ENCODE measurements at places on chromosomes 3 and 15.

DNA sequence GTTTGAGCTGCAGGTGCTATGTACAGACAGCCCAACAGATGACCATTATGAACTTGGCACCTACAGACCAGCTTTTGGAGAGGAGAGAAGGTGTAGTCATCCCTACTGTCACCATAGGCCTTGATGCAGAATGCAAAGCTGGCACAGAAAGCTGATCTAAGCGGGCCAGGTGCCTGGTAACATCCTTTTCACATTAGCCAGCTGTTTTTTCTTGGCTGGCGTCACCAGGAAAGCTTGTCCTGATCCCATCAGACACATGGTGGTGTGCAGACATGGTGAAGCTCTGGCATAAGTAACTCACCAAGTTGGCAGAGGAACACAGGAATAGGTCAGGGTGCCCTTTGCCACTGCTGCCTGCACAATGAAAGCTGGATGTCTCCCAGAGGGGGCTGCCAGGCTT lies 97.2 kb upstream of the MB21D2 start:
- DNase-seq, result no peak

DNA sequence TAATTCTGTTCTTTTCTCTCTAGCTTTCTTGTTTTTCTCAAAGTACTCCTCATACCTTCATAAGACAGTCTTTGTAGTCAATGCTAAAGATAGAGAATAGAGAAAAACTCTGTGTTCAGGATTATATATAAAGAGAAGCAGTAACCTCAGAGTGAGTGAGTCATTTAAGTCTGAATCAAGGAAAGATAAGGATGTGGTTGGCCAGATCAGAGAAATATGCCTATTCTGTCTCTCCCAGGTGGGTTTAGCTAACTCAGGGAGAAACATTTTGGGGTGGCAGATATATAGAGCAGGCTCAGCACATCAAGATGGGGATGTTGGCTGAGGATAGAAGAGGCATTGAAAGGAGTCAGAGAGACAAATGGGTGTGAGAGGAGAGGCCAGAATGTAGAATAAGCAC lies 31.4 kb downstream of the GTF2E1 start:
- DNase-seq, result no peak

GRCh38 chr3:120025520-120025919 lies 68.7 kb downstream of the GSK3B start:
- no peak for DNase-seq

GRCh38 chr3:62025913-62026312 lies 347.4 kb downstream of the FEZF2 start:
- no peak for DNase-seq

DNA sequence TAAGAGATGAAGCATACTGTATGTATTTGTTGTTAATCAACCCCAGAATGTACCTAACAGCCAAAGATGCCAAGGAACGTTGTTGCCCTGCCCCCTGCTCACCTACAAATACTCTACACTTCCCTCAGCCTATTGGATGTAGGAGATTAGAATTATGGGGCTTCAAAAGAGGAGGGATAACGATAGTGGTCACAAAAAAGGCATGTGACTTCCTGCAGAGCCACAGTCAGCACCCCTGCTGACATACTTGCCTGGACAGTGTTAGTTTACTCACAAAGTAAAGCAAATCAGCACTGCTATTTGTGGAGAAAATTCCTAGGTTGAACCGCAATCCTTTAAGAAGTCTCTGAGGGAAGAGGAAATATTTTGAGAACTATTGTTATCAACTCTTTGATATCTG lies 37.9 kb downstream of the PARP15 start:
- no peak for DNase-seq

DNA sequence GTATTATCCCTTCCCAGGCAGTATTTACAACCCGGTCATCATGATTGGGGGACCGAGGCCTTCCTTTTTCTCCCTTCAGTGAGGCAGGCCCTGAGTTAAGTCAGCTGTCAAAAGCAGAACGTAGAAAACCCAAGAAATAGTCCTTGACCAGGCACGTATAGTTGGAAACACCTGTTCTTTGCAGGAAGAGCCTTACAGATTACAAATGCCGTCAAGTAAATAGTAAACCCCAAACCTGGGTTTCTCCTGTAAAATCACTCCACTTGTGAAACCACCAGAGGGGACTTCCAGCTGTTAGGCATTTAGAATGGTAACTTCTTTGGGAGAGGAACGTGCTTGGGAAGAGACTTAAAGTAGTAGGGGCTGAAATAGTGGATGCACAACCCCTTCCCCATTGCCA lies 1.0 kb upstream of the BTBD1 start:
- no peak for DNase-seq

DNA sequence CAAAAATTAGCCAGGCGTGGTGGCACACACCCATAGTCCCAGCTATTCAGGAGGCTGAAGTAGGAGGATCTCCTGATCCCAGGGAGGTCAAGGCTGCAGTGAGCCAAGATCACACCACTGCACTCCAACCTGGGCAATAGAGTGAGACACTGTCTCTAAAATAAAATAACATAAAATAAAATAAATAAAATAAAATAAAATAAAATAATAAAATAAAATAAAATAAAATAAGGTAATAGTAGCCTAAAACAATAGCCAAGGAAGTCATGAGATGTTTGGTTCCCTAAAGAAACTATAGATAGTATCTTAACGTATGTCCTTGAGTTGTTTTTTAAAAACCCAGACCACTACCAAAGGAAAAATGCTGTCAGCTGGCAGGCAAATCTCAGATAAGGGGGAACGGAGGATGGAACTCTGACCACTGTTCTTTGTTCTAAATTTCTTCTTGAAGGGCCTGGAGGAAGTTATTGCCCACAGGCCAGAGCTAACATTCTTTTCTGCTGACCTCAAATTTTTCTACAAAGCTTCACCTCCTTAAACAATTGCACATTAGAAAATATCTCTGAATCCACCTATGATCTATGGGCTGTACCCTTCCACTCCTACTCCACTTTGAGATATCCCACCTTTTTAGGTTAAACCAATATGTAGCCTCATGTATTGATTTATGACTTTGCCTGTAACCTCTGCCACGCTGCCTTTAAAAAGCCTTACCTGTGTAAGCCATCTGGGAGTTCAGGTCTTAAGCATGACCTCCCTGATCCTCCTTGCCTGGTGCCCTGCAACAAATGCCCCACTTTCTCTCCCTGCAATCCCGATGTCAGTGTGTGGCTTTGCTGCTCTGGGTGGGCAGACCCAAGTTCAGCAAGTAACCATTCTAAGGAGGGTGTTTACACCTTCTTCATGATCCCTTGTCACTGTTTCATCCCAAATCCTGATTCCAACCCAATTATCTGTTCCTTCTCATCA lies 126.2 kb upstream of the BHLHE40 start:
- DNase-seq, result peak; percentile 42

DNA sequence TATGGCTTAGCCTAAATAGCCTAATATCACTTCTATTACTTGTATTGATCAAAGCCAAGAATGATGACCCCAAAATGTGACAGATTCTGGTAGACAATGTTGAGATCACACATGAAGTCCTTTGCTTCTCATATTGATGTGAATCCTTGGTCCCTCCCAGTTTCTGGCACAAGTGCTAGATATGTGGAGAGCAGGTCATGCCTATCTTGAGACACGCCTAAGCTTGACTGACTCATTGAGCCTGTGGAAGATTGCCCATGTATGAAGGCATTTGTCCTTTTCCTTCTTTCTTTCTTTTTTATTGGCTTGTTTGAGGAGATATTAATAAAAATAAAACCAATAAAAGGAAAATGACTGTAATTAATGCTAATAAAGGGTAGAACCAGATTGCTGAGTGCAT lies 54.0 kb upstream of the TMEM108 start:
- DNase-seq, result no peak

DNA sequence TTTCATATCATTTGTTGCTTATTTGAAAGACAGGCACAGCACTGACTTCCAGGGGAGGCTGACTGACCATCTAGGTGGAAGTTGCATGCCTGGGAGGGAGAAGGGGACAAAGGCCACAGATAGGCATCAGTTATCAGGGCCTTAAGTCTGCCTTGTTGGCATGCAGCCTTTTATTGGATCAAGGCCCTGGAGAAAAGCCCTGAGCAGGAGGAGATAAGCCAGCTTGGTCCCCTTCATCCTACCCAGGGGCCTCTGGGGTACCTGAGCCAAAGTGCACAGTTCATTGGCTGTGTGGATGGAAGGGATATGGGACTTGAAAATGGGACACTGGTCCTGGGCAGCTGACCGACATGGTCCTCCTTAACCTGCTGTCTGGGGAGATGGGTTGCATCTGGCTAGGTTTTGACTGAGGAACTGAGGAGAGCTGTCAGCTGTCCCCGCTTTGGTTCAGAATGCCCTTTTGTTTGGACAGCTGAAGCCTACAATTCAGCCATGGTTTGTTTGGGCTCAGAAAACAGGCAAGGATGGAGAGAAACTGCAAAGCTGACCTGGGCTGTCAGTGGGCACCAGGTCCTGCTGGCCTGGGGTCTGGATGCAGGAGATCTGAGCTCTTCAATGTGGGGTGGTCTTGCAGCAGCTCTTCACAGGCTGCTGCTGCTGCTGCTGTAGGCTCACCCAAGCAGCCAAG lies 60.0 kb downstream of the FLNB start:
- no peak for DNase-seq

DNA sequence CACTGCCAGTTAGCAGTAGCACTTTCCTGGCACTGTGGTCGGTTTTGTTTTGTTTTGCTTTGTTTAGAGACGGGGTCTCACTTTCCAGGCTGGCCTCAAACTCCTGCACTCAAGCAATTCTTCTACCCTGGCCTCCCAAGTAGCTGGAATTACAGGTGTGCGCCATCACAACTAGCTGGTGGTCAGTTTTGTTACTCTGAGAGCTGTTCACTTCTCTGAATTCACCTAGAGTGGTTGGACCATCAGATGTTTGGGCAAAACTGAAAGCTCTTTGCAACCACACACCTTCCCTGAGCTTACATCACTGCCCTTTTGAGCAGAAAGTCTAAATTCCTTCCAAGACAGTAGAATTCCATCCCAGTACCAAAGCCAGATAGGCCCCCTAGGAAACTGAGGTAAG lies 22.6 kb downstream of the CLDN18 start:
- no peak for DNase-seq

- DNase-seq, result peak; percentile 34
Measured at GRCh38 chr15:100958326-100959065, 39.3 kb downstream of the LRRK1 start.

GRCh38 chr15:90493647-90494046 lies 36.1 kb upstream of the CRTC3 start:
- no peak for DNase-seq

GRCh38 chr15:34436956-34437442 lies 609 bp downstream of the GOLGA8A start:
- DNase-seq, result peak; percentile 42

- no peak for DNase-seq
Measured at GRCh38 chr15:85116925-85117646, 135.4 kb downstream of the PDE8A start.

DNA sequence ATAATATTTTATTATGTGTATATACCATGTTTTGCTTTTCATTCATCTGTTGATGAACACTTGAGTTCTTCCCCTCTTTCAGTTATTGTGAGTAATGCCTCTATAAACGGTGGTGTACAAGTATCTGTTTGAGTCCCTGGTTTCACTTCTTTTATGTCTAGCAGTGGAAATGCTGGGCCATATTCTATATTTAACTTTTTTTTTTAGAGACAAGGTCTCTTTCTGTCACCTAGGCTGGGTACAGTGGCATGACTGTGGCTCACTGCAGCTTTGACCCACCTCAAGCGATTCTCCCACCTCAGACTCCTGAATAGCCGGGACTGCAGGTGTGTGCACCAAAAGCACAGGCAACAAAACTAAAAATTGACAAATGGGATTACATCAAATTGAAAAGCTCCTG lies 19.9 kb downstream of the GOLM2 start:
- no peak for DNase-seq

DNA sequence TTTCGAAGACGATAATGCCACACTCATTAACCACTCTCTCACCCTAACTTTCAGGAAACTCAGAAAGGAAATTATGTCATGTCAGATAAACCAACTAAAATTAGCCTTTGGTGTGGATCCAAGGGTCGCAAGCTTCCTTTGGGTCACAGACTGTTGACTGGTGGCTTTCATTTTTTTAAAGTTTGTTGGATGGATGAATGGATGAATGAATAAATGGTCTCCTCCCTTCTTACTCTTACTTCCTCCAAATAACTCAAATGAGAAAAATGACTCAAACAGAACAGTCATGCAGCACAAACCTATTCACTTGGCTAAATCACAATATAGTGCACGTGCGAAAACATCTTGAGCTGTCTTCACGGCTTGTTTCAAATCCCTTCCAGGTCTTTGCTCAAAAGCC lies 82.9 kb upstream of the HACD2 start:
- no peak for DNase-seq

DNA sequence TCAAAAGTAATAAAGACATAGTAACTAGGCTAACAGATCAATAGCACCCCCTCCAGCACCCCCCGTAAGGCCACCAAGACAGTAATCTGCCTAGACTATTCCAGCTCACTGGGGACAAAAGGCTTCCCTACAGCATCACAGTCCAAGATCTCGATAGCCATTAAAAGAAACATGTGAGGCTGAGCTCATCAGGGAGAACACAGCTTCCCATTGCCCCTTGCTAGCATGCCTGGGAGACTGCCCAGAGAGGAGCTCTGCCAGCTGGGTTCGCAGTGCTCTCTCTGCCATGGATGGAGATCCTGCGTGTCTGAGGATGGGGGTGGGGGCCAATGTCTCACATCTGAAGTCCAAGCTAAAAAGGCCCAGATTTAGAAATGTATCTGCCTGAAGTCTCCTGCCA lies 17.8 kb downstream of the LRIG1 start:
- DNase-seq, result peak; percentile 83

DNA sequence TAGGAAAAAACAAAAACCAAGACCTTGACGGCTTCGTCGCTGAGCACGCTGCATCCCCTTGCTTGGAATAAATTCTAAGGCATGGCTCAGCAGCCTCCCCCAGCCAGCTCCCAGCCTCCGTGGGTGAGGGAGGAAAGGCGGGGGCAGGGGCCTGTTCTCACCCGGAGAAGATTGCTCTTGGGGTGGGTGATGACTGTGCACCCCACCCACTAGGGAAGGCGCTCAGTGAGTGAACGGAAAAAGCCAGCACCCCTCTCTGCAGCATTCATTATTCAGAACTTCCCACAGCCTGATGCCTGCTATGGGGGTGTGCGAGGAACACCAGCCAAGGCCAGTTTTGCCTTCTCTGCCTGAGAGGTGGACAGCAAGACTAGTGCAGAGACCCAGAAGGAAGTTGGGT lies 19.3 kb upstream of the NTRK3 start:
- no peak for DNase-seq

DNA sequence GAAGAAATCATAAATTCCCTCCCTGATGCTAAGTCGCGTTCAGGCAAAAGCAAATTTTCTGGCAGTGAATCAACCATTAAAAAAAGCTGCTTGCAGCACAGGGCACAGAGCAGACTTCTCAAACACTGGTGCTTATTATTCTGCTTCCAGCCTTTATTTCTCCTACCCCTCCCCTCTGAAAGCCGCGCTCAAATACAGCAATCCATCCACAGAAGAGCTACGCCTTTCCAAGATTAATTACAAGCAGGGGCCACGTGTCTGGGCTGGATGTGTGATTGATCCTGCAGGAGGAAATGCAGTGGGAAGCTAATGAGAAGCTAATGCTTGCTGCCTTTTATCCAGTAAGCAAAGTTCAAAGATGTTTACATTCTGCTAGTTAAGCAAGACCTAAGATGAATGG lies 134.9 kb upstream of the TOPAZ1 start:
- no peak for DNase-seq

- peak; percentile 59 for DNase-seq
Measured at GRCh38 chr3:170714122-170714521, 128.2 kb upstream of the SLC7A14 start.

- no peak for DNase-seq
Measured at GRCh38 chr15:99257107-99257750, 5.9 kb downstream of the LRRC28 start.

- no peak for DNase-seq
Measured at GRCh38 chr3:67302489-67302888, 304.4 kb downstream of the KBTBD8 start.

- peak; percentile 89 for DNase-seq
Measured at GRCh38 chr3:58066842-58067241, 58.6 kb downstream of the FLNB start.

Data from AG10803 (cell line).